Effector memory CD4-positive, alpha-beta T cell (primary cell): ENCODE measurements at places on chromosomes 12 and 14.

- no peak for DNase-seq
These were observed 89.0 kb downstream of the POLR3B start for GRCh38 chr12:106446419-106447092.

GRCh38 chr12:119229837-119230236 lies 51.1 kb downstream of the HSPB8 start:
- DNase-seq: no peak

DNA sequence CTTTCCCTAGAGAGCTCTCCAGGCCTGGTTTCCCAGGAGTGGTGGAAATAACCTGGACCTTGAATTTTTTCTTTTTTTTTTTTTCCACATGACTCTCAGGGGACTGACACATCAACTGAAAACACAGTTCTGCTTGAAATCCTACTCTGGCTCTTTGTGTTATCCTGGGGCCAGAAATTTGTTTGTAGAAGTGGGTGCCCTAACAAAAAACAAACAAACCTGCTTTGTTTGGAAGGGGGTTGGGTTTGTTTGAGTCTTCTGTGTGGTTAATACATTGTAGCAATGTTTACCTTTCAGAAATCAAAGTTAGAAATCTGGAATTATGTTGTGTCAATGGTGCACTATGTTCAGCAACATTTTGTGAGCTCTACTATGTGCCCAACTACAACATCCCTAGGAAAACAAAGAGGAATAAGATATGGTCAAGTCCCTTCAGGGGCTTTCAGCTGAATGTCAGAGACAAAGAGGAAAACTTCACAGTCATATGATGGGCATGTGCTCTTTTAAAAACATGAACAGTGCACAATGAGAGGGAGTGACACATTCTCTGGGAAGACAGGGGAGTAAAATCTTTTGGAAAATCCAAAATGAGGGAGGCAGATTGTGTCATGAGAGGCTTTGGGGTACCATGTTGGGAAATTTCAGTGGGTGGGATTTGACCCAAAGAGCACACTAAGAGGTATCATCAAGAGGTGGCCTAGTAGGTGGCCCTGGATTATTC lies 1.5 kb upstream of the IGF1 start:
- DNase-seq: no peak

GRCh38 chr14:55126932-55127459 lies 2.1 kb upstream of the LGALS3 start:
- no peak for DNase-seq

DNA sequence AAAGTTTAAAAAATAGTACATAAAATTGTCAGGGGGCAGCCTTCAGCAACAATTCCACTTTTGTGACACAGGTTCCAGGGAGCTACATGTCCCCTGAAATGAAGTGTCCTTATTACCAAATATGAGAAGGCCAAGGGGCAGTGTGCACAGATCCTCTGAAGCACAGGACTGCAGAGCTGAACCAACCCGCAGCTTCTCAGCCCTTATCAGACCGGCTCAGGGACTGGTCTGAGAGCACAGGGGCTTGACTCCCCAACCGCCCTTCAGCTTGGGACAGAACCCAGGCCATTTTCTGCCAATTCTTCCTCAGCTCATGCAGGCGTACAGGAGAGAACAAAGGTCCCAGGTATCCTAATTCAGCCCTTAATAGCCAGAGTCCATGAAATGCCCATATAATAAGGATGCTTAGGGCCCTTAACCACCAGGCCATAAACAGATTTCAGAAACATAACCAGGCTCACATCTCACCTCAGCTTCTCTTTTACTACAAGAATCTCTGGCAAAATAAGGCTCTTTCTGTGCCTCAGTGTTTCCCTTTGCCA lies 221.3 kb downstream of the ANO2 start:
- DNase-seq: no peak

GRCh38 chr12:86903159-86903558 lies 647.0 kb upstream of the MGAT4C start:
- DNase-seq: no peak

DNA sequence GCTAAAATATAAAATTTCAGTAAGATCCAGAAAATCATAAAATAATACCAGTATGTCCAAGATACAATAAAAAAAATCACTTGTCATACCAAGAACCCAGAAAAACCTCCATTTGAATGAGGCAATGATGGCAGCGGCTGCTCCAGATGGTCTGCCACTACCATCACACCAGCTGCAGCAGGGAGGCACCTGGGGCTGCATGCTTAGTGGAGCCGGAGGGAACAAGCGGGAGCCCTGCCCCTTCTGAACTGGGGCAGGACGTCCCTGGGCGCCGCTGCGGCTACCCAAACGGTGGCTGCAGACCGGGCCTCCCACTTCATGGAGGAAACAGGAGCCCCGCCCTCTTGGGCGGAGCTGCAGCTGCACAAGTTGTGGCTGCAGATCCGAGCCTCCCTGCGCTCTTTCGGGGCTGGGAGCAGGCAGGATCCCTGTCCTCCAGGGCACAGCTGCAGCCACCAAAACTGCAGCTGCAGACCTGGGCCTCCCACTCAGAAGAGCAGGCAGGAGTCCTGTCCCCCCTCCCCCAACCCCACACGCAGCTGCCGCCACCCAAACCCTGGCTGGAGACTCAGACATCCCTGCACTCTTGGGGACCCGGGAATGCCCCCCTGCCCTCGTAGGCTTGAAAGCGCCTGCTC lies 36.1 kb upstream of the OR5AU1 start:
- peak; percentile 48 for DNase-seq

GRCh38 chr12:39442831-39443080 lies 164 bp downstream of the KIF21A start:
- DNase-seq: no peak

GRCh38 chr12:84161296-84161695 lies 751.3 kb downstream of the SLC6A15 start:
- DNase-seq: no peak
